ENCODE measurements at places on chromosomes 1 and 21.

DNA sequence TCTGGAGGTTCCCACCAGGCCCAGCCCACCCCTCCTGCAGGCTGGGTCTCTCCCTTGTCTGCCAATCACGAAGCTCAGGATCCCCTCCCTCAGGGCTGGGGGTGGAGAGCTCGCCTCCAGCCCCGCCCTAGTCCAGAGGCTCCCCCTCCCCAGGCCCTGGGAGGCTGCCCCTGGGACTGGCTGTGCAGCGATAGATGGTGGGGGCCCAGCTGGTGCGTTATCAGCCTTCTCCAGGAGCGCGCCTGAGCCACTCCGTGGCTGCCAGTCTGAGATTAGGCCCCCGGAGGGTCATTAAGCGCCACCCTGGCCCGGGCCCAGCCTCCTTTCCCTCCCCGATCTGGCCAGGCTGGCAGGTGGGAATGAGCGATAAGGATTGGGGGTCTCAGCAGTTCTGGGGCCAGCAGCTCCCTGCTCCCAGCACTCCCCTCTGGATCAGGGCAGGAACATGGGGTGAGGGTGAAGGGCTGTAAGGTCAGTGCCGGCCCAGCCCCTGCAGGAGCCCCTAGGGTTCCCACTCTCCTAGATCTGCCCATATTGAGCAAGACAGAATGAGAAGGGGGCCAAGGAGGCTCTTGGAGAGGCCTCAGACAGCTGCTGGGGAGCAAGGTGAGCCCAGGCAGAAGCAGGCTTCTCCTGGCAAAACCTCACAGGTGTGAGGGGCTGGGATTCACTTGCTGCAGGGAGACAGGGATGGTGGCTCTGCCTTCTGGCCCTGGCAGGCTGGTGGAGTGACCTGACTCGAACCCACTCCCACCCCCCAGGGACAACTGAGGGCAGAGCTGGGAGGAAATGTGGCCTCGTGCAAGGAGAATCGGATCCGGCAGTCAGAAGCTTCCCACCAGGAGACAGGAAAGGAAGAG is 8.5 kb downstream of the PDZK1IP1 start:
- no peak for DNase-seq

DNA sequence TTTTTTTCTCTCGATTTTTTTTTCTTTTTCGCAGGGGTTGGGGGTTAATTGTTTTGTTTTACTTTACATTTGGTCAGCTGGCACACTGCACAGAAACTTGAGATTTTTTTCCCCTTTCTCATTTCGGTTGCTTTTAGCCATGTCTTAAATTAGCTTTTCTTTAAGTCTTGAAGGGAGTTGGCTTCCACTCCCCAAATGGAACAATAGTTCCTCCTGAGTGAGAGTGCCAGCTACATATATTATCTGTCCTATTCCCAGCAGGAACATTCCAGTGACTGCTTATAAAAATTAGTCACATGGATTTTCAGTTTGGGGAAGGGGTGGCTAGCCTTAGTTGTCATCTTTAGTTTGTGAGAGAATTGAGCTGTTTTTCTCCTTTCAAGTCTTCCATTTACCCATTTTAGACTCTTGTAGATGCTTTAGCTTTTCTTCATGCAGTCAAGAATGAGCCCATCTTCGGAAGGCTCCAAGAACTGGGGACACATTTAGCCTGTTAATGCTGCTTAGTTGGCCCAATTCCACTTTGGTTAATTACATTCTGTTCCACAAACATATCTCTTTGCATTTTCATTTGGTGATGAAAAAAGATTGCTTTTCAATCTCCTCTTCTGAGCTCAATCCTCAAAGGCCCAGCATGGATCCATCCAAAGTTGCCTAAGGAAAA is 510.1 kb upstream of the CXADR start:
- DNase-seq: no peak

- DNase-seq: no peak
Observed at GRCh38 chr1:6454856-6455751, 10.9 kb downstream of the TNFRSF25 start.

DNA sequence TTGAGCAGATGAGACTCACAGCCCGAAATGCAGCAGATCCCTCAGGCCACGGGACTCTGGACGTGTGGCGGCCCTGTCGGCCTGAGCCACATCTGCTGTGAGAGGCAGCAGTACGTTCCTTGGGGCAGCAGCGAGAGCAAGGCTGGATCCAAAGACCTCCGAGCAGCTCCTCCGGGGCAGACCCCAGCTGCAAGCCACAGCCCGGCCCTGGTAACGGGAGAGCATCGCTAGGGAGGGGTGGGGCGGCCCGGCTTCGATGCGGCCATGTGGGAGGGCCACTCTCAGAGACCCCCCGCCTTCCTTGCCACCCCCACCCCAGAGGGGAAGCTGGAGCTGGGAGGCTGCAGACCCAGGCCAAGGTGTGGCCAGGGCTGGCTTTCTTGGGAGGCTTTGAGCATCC is 17.8 kb downstream of the PRKCZ start:
- no peak for DNase-seq

DNA sequence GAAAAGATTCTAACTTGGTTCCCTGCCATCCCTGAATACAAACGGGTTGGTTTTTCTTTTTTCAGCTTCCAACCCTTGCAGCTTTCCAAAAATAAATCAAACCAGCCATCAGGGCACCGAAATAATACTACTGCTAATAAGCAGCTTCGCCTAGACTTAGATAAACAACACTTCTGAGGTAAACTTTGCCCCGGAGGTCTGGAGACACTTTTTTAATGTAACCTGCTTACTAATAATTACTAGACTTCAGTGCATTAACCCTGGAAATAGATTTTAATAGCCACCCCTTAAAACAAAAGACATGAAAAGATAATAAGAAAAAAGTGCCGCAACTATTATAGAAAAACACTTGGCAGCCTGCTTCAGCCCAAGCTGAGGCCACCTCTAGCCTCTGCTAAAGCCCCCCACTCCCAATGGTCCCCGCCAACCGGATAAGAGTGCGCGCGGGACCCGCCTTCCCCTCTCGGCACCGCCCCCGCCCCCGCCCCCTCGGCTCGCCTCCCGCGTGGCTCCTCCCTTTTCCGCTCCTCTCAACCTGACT is 405 bp upstream of the GADD45A start:
- DNase-seq: no peak

DNA sequence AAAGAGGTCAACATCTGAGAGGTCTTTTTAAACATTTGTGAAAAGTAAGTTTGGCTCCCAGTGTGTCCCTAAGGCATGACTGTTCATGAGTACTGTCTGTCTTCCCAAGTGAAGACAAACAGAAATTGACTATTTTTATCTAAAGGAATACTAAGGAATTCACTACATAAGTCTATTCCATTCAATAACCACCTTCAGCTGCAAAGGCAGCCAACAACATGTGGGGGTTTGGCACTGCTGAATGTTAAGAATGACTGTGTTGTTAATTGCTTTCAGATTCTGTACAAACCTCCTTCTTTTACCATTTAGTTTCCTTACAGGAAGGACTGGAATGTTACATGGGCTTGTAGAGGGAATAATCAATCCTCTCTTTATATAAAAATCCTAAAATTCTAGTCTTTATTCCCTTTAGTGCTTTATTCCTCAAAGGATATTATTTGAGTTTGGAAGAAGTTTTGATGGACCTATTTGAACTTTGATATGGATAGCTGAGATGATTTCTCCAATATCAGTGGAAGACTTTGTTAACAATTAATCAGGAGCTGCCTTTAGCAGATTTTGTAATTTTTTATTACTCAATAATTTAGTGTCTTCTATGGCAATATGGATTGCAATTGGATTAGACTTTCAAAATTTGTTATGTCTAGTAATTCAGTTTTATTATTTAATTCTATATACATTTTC is 201.7 kb upstream of the CHRM3 start:
- no peak for DNase-seq

GRCh38 chr1:53550201-53550741 is 91.1 kb downstream of the DMRTB1 start:
- DNase-seq: peak; percentile 68

Measured in sciatic nerve (tissue), 2 donors.